Lung (tissue), 17 donors: ENCODE measurements at places on chromosomes 2 and 18.

DNA sequence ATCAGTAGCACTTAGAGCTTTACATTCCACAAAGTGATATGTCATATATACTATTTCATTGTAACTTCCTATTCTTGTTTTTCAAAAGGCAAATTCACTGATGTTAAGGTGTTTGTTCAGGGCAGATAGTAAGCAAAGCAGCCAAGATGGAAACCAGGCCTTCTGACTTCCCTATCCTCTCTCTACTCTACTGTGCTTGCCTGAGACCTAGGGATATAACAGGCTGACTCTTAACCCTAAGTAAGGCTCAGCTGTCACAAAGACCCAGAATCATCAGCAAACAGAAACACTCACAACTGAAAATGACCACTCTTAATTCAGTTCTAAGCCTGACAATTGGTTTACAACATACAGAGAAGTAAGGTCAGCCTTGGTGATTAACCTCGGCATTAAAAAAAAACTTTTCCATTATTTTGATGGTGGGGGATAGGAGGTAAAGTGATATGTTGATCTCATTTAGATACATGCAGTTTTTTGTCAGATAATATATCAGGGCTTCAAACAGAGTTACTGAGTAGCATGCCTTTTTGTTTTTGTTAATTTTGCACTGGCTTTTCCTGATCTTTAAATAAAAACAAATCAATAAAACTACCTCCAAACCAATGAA, 95.4 kb upstream of the CHRNA1 start:
- no peaks in the 10 kb centered on the region for H3K27me3 ChIP-seq
- H3K4me3 ChIP-seq: no peak overlapping the region
- no peak overlapping the region for H3K27ac ChIP-seq
- DNase-seq: no peak

DNA sequence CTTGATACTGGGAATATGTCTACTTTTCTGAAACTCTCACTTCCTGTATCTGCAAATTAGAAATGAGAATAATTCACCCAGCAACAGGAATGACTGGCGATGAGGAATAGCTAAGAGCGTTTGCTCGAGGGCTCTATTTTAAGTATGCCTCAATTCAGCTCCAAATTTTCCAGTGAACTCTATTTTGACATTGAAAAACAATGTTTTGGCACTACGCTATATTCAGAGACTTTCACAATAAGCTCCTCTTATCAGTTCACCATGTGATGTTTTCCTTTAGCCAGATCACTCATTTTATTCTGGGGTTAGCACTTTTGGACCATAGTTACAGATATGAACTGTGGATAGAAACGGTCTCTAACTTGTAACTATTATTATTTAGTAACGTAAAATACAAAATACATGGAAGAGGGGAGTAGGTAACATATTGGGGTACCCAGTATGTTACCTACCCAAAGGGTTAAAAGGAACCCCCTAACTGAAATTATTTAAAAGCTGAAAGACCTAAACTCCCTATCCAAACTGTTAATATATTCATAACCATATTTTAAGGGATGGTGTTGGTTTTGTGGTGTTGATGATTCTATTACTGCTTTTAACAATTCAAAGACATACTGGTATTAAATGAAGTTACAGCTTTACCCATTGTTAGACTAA, 28.1 kb downstream of the SLC40A1 start:
- H3K27me3 ChIP-seq: no peaks in the 10 kb centered on the region
- H3K36me3 ChIP-seq: no peaks in the 10 kb centered on the region
- H3K4me3 ChIP-seq: no peak overlapping the region
- no peak overlapping the region for H3K27ac ChIP-seq
- DNase-seq: peak; percentile 91

- H3K27me3 ChIP-seq: no peaks in the 10 kb centered on the region
- DNase-seq: peak; percentile 51
- no peak overlapping the region for H3K4me3 ChIP-seq
- no peaks in the 10 kb centered on the region for H3K36me3 ChIP-seq
- H3K4me1 ChIP-seq: no peaks in the 10 kb centered on the region
Observed at GRCh38 chr18:23053776-23054457, 81.4 kb upstream of the CABLES1 start.

DNA sequence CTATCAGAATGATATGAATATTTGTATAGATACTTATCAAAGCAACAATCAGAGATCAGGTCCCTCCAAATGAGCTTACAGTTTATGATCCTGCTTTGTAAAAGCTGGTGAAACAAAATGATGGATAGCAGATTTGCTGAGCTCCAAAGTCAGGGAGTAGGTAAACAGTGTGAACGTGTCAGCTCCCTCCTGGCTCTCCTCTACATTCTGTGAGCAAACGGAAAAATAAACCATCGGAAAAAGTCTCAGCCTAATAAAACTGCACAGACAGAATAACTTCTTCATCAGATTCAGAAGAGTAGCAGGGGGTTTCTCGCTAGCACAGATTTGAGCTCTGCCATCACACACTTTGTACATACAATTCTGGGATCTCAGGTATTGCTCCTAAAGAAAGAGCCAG, 51.3 kb downstream of the BCL11A start:
- DNase-seq: no peak
- H3K36me3 ChIP-seq: no peaks in the 10 kb centered on the region
- H3K4me1 ChIP-seq: peaks cover 3% of the 10 kb centered on the region
- H3K4me3 ChIP-seq: no peak overlapping the region

DNA sequence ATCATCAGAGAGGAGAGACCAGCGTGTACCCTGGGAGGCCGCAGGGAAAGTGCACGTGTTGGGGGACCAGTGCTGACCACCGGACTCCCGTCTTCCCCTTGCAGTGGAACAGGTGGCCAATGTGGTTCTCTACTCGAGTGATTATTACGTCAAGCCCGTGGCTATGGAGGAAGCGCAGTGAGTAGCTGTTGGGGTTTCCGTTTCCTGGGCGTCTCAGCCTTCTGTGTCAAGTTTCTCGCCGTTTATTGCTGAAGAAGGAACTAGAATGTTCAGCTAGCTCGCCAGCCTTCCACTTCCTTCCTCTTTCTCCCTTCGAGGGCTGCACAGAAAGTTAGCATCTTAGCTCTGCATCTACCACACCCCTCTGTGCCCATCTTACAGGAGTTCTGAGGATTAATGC, 22.8 kb upstream of the DGKD start:
- peak overlapping the region; percentile 71 for H3K27ac ChIP-seq
- no peak overlapping the region for H3K4me3 ChIP-seq
- peaks cover 8% of the 10 kb centered on the region for H3K4me1 ChIP-seq
- H3K27me3 ChIP-seq: no peaks in the 10 kb centered on the region

DNA sequence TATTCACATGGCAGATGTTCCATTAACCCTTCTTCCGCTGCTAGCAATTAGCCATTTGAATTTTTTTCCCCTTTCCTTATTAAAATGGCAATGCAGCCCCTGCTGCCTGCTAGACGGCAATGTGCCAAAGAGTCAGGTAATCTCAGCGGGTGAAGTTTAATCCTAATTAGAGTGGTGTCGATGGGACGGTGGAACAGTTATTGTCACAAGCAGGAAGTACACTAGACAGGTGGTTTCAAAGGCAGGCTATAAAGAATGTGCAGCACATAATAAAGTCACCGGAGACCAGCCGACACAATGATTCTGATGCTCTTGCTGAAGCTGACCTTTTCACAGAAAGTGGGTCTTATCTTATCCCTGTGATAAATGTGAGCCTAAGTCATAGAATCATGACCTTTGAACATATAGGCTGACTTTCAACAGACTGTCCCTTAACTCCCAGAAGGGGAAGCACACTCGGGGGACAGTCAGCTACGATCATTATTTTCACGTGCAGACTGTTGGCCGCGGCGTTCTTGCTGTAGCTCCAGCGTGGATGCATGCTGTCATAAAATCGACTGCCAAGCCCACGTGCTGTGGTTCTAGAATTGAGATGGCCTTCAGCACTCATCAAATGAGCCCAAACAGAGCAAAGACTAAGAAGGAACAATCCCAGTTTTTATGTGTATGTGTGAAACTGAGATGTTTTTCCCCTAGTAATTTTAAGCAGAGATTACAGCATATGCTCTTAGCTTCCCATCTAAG, 926.2 kb upstream of the SOX11 start:
- DNase-seq: no peak
- no peak overlapping the region for H3K4me3 ChIP-seq
- H3K27ac ChIP-seq: no peak overlapping the region
- no peaks in the 10 kb centered on the region for H3K4me1 ChIP-seq
- H3K27me3 ChIP-seq: no peaks in the 10 kb centered on the region
